ENCODE measurements at places on chromosomes 2 and 18.

GRCh38 chr2:162824304-162824703 lies 14.3 kb downstream of the KCNH7 start:
- H3K27ac ChIP-seq: no peak overlapping the region
- H3K36me3 ChIP-seq: no peaks in the 10 kb centered on the region
- no peaks in the 10 kb centered on the region for H3K27me3 ChIP-seq
- no peak overlapping the region for H3K4me3 ChIP-seq
- H3K4me1 ChIP-seq: no peaks in the 10 kb centered on the region

GRCh38 chr2:149579972-149580882 lies 7.3 kb downstream of the MMADHC start:
- no peaks in the 10 kb centered on the region for H3K27me3 ChIP-seq
- no peak overlapping the region for H3K4me3 ChIP-seq
- H3K4me1 ChIP-seq: peaks cover 38% of the 10 kb centered on the region
- H3K36me3 ChIP-seq: peaks cover 45% of the 10 kb centered on the region
- no peak overlapping the region for H3K27ac ChIP-seq

DNA sequence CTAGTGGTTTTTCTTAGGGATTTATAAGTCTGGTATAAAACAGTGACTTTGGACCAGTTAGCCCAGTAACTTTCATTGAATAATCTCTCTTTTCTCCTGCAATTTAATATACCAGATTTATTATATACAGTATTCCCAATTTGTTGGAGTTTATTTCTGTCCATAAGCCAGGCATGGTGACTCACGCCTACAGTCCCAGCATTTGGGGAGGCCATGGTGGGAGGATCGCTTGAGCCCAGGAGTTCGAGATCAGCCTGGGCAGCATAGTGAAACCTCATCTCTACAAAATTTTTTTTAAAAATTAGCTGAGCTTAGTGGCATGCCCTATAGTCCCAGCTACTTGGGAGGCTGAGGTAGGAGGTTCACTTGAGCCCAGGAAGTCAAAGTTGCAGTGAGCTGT lies 26.7 kb downstream of the CNNM4 start:
- peaks cover 8% of the 10 kb centered on the region for H3K4me1 ChIP-seq
- no peaks in the 10 kb centered on the region for H3K27me3 ChIP-seq
- no peak for ATAC-seq
- H3K36me3 ChIP-seq: no peaks in the 10 kb centered on the region

GRCh38 chr2:168738062-168738461 lies 64.4 kb upstream of the NOSTRIN start:
- no peaks in the 10 kb centered on the region for H3K36me3 ChIP-seq
- no peaks in the 10 kb centered on the region for H3K4me1 ChIP-seq

DNA sequence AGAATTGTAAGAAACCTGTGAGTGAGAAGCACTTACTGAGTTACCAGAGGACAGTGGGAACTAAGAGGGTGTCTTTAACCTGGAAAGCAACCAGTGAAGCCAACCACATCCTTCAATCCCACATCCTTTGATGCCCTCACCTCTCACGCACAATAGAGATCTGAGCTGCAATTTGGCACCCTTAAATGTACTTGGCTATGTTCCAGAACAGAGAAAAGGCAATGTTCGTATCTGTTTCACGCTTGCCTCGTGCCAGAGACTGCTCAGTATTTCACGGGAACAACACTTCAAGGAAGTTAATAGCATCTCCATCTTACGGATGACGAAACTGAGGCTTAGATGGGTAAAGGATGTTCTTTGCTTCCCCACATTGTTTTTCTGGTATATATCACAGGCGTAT lies 167.4 kb downstream of the DPP10 start:
- no peak overlapping the region for H3K27ac ChIP-seq
- no peaks in the 10 kb centered on the region for H3K4me1 ChIP-seq
- no peaks in the 10 kb centered on the region for H3K27me3 ChIP-seq
- no peaks in the 10 kb centered on the region for H3K36me3 ChIP-seq
- ATAC-seq: no peak

- H3K27me3 ChIP-seq: no peaks in the 10 kb centered on the region
- H3K4me1 ChIP-seq: peaks cover 29% of the 10 kb centered on the region
- H3K36me3 ChIP-seq: peaks cover 31% of the 10 kb centered on the region
Observed at GRCh38 chr2:143217512-143218115, 88.4 kb downstream of the ARHGAP15 start.

DNA sequence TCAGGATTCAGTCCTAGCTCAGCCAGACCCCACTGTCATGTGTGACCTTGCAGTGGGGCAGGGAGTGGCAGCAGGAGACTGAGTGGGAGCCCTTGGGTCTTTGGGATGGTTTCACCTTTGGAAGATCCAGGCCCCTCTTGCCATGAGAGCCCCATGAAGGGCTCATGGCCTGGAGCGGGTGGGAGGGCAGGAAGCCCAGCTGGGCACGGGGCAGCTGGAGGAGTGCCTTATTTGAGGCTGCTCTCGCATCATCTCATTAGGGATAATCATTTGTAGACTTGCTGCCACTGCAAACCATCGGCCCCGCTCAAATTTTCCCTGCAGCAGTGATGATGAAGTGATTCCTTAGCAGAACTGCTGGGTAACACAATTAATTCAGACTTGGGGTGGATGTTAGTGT lies 73.9 kb downstream of the TGOLN2 start:
- H3K27me3 ChIP-seq: peaks cover 22% of the 10 kb centered on the region
- H3K4me3 ChIP-seq: no peak overlapping the region
- no peak for ATAC-seq
- H3K27ac ChIP-seq: no peak overlapping the region

GRCh38 chr2:111116843-111117597 lies 3.7 kb upstream of the BCL2L11 start:
- peak overlapping the region; percentile 91 for H3K27ac ChIP-seq
- H3K27me3 ChIP-seq: peaks cover 25% of the 10 kb centered on the region
- peaks cover 12% of the 10 kb centered on the region for H3K36me3 ChIP-seq
- peak; percentile 18 for ATAC-seq
- H3K4me1 ChIP-seq: peaks cover 41% of the 10 kb centered on the region
- peak overlapping the region; percentile 85 for H3K4me3 ChIP-seq

GRCh38 chr18:3529601-3530000 lies 79.6 kb downstream of the TGIF1 start:
- no peak overlapping the region for H3K27ac ChIP-seq
- H3K27me3 ChIP-seq: no peaks in the 10 kb centered on the region
- H3K4me3 ChIP-seq: no peak overlapping the region
- no peak for ATAC-seq
- peaks cover 16% of the 10 kb centered on the region for H3K4me1 ChIP-seq

DNA sequence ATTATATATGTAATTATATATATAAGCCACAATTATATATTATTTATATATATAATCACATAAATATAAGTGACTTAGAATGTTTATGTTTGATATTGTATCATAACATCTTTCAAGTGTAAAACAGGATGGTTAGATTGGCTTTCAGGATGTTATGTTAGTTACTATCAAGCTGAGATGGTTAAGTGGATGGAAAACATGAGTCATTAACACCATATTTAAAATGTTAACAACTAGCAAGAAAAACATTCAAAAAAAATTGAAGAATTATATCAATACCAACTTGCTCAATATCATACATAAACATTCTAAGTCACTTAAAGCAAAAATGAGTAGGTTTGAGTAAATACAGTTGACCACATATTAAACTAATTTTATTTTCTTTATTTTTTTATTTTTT lies 21.8 kb upstream of the RAB27B start:
- no peak for ATAC-seq
- H3K4me3 ChIP-seq: no peak overlapping the region
- H3K4me1 ChIP-seq: peaks cover 10% of the 10 kb centered on the region
- H3K27ac ChIP-seq: no peak overlapping the region
- no peaks in the 10 kb centered on the region for H3K36me3 ChIP-seq

GRCh38 chr2:109279243-109279860 lies 150.3 kb downstream of the SH3RF3 start:
- ATAC-seq: no peak
- H3K27me3 ChIP-seq: peaks cover 12% of the 10 kb centered on the region
- H3K27ac ChIP-seq: no peak overlapping the region
- H3K4me1 ChIP-seq: no peaks in the 10 kb centered on the region
- H3K4me3 ChIP-seq: no peak overlapping the region

DNA sequence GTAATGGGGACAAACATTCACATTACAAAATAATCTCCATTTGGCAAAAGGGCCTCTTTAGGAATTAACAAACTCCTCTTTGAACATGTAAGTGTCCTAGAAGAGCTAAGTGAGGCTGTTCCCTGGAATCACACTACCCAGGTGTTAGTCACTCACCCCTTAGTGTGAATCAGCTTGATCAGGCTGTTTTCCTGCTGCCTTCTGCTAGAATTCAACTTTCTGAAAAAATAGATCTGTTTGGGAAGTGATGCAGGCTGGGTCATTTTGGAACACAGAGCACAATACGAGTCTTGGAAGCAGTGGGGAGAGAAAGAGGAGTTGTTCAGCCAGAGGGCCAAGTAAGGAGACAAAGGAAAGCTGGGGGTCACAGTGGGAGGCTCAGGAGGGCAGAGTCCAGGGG lies 40.0 kb downstream of the TTC32 start:
- peaks cover 15% of the 10 kb centered on the region for H3K27me3 ChIP-seq
- H3K4me1 ChIP-seq: peaks cover 10% of the 10 kb centered on the region
- no peak for ATAC-seq
- H3K36me3 ChIP-seq: no peaks in the 10 kb centered on the region
- no peak overlapping the region for H3K4me3 ChIP-seq
- H3K27ac ChIP-seq: no peak overlapping the region

- H3K4me1 ChIP-seq: peaks cover 11% of the 10 kb centered on the region
- no peak for ATAC-seq
- H3K27me3 ChIP-seq: no peaks in the 10 kb centered on the region
- H3K4me3 ChIP-seq: no peak overlapping the region
- peaks cover 56% of the 10 kb centered on the region for H3K36me3 ChIP-seq
Observed at GRCh38 chr18:77016936-77017335, 115.6 kb downstream of the MBP start.

DNA sequence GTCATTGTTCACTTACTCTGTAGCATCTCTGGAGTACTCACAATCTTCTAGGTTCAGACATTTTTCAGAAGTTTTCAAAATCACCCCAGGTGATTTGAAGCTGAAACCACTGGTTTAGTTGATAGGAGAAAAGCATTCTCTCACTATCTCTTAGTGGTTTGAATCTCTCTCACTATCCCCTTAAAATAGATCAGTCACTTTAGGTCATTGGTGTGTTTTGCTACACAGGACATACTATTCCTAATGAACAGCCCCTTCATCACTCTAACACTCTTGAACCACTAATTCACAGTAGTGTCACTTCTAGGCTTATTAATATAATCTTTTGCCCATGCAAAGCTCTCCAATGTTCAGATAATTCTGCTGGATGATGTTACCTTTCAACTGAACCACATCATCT lies 34.5 kb downstream of the LYPD6 start:
- no peak overlapping the region for H3K27ac ChIP-seq
- no peaks in the 10 kb centered on the region for H3K36me3 ChIP-seq
- H3K4me3 ChIP-seq: no peak overlapping the region
- H3K4me1 ChIP-seq: no peaks in the 10 kb centered on the region
- ATAC-seq: no peak

- H3K4me1 ChIP-seq: peaks cover 21% of the 10 kb centered on the region
- ATAC-seq: no peak
- H3K36me3 ChIP-seq: no peaks in the 10 kb centered on the region
- no peak overlapping the region for H3K4me3 ChIP-seq
Observed at GRCh38 chr2:23350792-23351355, 34.1 kb upstream of the KLHL29 start.

GRCh38 chr18:42508683-42509296 lies 553.8 kb downstream of the PIK3C3 start:
- H3K27me3 ChIP-seq: no peaks in the 10 kb centered on the region
- H3K27ac ChIP-seq: no peak overlapping the region
- H3K4me1 ChIP-seq: no peaks in the 10 kb centered on the region
- no peak overlapping the region for H3K4me3 ChIP-seq
- no peaks in the 10 kb centered on the region for H3K36me3 ChIP-seq

- H3K4me1 ChIP-seq: no peaks in the 10 kb centered on the region
- H3K27me3 ChIP-seq: no peaks in the 10 kb centered on the region
- H3K27ac ChIP-seq: no peak overlapping the region
- no peak for ATAC-seq
Observed at GRCh38 chr2:35962585-35963146, 392.9 kb upstream of the CRIM1 start.

DNA sequence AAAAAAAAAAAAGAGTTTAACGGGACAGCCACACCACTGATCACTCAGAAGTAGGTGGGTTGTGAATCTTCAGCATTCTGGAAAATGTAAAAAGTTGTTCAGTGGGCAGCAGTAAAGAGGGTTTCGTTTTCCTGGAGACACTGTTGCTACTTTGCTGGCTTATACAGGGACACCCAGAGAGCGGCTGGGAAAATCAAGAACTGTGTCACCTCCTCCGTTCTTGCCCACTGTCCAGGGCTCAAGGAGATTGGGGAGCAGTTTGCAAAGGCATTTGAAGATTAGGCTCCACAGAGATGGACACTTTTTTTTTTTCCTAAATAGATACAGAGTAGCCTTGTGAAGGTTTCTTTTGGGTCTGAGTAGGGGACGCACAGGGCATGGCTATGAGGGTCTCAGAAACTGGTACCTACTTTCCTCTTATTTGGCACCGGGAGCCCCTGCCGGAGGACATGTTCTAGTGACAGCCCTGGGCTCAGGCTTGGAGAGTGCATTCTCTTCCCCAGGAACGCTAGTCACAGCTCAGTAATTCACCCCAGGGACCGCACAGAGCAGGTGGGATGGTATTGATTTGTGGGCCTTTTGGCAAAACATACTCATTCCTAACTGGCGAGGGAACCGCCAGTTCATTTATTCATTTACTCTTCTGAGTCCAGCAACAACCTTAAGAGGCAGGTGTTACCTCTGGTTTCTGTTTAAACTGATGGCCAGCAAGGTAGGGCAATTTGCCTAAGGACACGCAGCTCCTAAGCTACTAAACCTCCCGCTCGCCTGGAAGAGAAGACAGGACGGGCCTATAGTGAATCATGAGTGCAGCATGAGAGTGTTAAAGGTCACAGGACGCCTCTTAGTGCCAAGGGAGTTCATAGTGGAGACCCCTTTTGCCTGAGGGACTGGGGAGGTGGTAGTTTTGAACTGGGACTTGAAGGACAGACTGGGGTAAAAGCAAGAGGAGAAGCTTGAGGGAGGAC lies 53.1 kb downstream of the HPCAL1 start:
- H3K27me3 ChIP-seq: no peaks in the 10 kb centered on the region
- H3K4me1 ChIP-seq: peaks cover 63% of the 10 kb centered on the region
- H3K27ac ChIP-seq: no peak overlapping the region
- no peak overlapping the region for H3K4me3 ChIP-seq

DNA sequence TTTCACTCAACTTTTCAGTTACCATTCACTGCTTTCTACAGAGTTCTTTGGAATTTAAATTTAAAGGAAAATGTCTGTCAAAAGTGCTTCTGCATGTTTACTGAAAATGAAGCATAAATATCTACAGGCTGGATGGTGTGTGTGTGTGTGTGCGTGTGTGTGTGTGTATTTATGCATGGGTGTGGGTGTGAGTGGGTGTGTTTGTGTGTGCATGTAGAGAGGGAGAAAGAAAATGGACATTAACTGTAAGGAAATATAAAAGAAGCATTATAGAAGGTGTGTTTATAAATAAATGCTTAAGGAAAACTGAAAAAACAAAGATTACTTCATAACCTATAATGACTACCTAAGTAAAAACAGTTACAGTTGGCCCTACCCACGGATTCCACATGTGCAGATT lies 43.2 kb downstream of the FANCL start:
- H3K4me3 ChIP-seq: no peak overlapping the region
- H3K27me3 ChIP-seq: no peaks in the 10 kb centered on the region
- peaks cover 15% of the 10 kb centered on the region for H3K36me3 ChIP-seq
- no peak for ATAC-seq
- H3K4me1 ChIP-seq: no peaks in the 10 kb centered on the region
- H3K27ac ChIP-seq: no peak overlapping the region
